Kidney epithelial cell (primary cell): ENCODE measurements at places on chromosomes 12 and 14.
A peak's percentile ranks its signal among the peaks of the same experiment; 100 is the strongest.

DNA sequence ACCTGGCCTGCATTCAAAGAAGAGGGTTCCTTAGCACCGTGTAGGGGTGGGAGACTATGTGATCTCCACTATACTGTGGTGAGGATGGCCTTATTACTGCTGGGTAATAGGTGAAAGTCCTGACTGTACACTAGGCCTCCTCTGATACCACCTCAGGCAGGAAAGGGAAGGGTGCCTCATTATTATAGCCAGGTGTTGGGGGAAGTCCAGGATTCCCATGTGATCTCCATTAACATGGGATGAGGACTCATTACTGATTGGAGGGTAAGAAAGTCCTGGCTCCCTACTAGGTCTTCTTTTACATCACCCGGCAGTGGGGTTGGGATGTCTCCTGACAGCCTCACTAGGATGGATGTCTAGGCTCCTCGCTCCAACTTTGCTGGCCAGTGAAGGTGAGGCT lies 252.1 kb downstream of the LRIG3 start:
- DNase-seq, result no peak

- no peak for DNase-seq
Measured at GRCh38 chr14:59085207-59085739, 103.2 kb upstream of the DAAM1 start.

GRCh38 chr14:34214961-34215360 lies 247.1 kb downstream of the SPTSSA start:
- DNase-seq, result no peak

DNA sequence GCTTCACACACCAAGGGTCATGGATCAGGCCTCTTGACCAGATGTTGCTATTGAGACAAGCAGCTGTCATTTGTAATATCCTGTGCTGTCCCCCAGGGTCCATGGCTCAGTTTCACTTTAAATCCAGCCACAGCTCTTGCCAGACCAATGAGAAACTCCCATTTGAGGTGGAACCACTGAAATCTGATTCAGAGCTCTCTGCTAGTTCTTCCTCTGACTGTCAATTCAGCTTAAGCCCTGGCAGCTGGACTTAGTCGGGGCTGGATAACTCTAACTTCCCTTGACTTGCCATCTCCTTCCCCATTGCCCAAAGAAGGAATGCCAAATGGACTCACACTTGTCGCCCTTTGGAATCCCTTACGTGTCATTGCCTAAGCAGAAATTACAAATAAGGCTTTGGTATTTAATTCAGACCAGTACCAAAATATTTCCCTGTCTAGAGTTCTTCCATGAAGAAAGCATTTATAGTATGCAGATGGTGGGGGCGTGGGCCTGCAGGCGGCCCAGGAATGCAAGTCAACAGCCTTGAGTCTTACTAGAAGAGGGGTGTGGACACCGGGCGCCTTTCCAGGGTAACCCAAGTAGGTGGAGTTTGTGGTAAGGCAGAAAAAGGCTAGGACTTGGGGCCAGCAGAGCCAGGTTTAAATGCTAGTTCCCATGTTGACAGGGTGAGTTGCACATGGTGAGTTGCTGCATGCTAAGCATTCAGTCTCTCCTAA lies 96.9 kb upstream of the TMPO start:
- DNase-seq, result peak; percentile 90

DNA sequence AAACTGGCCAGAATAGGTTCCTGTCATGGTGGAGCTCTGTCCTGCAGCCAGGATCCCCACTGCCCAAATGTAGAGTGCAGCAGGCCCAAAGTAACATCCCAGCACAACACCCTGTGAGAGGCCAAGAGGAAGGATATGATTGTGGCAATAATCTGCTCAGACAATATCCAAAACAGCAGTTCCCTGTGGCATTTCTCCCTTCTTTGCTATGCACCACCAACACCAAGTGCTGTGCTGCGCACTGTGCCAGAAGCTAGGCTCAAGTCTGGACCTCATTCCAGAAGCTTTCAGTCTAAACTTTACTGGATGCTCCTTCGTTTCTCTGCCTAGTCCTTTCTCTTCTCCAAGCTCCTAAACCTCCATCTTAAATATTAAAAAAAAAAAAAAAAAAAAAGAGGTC lies 33.4 kb downstream of the SLC11A2 start:
- DNase-seq, result no peak

DNA sequence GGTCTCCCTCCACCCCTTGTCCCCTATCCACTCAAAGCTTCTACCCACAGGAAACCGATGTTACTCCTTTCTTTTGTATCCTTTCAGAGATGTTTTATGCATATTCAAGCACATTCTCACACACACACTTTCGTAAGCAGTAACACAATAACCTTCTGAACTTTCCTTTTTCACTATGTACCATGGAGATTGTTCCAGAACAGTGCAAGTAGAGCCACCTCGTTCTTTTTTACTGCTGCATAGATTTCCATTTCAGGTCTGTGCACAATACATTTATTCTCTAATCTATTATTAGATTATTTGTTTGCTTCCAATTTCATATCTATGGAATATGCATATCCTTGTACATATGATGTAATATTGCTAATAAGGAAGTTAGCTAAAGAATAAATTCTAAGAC lies 60.3 kb downstream of the TBC1D30 start:
- DNase-seq, result no peak

DNA sequence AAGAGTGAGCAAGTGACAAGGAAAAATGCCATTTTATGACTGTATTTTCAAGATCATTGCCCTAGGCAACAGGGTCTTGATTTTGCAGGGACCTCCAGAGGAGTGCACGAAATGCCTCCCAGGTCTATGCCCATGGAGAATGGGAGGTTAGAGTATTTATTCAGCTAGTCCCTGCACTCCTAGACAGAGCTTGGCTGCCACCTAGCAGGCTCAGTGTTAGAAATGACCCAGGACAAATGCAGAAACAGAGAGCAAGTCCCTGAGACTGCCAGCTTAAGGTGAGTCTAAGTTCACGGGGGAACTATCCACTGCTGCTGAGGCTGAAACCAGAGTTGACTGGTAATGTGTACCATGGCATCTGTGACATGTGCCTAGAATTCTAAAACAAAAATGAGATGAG lies 506.4 kb downstream of the MED13L start:
- no peak for DNase-seq

DNA sequence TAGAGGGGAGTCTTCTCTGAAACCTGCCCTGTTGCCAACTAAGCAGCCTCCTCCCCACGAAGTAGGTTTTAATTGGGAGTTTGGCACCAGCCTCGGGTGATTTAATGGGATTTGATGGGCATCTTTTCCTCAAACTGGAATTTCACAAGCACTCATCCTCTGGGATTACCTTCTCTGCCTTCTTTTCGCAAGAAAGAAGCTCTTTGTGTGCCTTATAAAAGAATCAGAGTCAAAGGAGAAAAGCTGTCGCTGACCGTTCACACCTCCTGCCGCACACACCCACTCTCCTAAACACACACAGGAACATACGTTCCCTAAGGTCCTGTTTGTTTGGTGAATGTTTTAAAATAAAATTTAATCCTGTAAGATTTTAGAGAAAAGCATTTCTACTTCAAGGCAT lies 84.0 kb downstream of the PRMT8 start:
- no peak for DNase-seq

GRCh38 chr14:33836203-33836899 lies 114.5 kb downstream of the EGLN3 start:
- no peak for DNase-seq

DNA sequence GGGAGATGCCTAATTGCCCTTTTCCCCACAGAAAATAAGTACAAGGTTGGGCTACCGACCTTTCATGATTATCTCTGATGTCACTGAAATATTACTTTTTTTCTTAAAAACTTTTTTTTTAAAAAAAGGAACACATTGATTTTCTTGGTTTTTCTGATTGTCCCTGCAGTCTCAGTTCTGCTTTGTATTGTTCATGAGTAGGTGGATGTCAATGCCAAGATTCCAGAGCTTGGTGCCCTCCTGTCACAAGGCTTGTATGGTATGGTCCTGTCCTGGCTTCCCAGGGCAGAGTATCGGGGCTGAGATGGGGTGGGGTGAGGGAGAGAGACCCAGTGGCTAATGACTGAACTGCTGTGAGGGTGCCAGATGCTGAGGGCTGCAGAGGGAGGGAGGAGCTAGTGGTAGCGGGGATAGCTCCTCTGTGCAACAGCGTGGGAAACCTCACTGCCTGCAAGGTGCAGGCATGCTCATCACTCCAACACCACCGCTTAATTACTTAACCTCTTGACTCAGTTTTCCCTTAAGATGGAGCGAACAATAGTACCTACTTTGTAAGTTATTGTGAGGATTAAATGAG lies 4.4 kb upstream of the CTDSP2 start:
- DNase-seq, result no peak

DNA sequence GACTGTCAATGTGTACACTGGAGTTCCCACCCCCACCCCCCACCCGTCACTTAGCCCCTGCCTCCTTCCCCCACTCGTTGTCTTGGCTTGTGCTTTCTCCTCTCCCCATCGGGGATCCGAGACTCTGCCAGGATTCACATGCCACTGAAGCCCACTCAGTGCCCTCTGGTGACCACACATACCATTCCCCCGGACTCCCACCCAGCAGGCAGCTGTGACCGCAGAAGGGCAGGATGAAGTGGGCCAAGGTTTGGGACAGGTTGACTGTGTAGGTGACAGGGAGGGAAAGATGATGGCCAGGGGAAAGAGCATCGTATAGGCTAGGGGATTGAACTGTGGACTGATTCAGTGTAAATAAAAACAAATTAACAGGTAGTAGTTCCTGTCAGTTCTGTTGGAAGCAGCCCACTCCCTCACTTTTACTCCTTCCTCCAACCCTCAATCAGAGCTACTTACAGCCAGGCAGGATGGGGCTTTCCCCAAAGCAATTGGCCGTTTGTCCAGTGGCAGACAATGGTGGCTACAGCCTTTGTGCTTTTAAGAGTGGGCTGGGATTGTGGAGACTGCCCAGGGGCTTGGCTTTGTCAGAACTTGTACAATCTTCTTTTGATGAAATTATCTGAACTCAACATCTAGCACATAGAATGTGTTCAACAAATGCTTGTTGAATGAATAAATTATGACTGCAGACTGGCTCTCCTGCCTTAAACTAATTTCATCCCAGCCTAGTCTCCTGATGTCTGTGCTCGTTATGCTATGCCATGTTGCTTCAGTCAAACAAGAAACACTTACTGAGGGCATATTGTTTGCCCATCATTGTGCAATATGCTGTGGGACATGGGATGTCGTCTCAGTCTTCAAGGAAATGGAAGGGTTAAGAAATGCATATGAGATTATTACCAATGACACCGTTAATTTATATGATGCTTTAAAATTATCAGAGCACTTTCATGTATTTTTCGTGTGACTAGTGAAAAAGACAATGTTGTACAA lies 30.2 kb downstream of the TTC9 start:
- no peak for DNase-seq

- DNase-seq, result no peak
Measured at GRCh38 chr12:48285751-48286650, 64.7 kb downstream of the ZNF641 start.

DNA sequence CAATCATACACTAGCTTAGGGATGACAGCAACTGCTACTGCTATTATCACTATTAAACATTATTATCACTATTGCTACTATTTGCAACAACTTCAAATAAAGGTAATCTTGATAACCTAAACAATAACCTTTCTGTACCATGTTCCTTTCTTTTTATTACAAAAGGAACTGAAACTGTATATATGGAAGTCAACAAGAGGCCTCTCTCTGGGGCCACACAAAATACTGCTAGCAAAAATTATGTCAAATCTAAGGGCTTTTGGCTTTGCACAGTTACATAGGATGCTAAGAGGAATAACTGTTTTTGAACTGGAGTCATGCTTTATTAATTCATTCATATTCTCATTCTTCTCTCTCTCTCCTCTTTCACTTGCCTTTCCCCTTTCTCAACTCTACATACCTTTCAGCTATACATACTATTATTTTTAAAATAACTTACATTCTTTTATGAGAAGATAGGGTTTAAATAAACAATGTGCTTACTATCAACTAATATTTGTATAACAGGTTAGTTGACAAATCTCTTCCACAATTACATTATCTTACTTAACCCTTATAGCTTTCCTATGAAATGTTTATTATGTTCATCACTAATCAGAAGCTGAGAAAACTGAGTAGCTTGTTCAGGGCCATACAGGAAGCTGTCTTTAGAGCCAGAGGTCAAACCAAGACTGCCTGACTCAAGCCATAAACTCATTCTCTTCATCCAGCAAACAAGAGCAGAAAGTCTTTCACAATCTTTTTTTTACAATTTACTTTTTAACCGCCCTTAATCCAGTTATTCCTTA lies 25.7 kb downstream of the SPTSSA start:
- DNase-seq, result no peak

GRCh38 chr14:73878436-73878835 lies 8.2 kb upstream of the ZNF410 start:
- DNase-seq, result no peak

GRCh38 chr12:105783983-105784947 lies 354.5 kb downstream of the NUAK1 start:
- no peak for DNase-seq

DNA sequence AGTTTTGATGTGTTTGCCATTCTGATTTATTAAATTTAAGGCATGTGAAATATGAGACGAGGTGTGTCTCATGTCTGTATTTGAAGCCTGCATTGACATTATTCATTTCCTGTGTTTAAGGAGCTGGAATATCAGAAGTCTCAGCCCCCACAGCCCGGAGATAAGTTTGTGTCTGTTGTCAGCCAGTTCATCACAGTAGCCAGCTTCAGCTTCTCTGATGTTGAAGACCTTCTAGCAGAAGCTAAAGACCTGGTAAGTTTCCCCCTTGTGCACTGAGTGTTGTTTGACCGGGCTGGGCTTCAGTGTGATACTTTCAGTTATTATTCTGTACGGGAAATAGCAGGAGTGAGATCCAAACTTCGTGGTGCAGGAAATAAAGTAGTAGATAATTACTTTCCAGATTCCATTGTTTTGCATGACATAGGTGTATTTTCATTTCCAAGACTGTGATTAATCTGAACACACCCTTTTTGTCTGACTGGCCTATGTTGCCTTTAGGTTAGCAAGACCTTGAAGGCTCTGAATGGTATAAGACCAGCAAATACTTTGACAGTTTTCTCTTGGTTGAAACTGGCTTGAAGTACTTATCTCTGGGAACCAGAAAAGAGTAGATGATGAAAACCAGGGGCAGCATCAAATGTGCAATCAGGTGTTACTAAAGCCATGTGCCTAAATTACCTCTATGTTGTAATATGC lies 101.5 kb downstream of the GPR135 start:
- DNase-seq, result no peak
